ENCODE measurements at places on chromosomes 4 and X. TPM values are rescaled to one million over a fixed set of nuclear protein-coding genes. Genes with fewer than 3 reads are reported as not detected.

- H3K4me3 ChIP-seq = no peak overlapping the region
- H3K36me3 ChIP-seq = no peaks in the 10 kb centered on the region
- DNase-seq = no peak
- no peaks in the 10 kb centered on the region for H3K4me1 ChIP-seq
Observed at GRCh38 chr4:141346144-141346543, 125.4 kb downstream of the ZNF330 start.

TCEAL8 gene
- total RNA-seq = 49.7 TPM

TMEM271 gene
- not detected for total RNA-seq

TFE3 gene
- total RNA-seq = 47.3 TPM

GRCh38 chr4:106314960-106315359 is 1.0 kb downstream of the TBCK start:
- no peak overlapping the region for H3K27ac ChIP-seq
- H3K4me3 ChIP-seq = peak overlapping the region; percentile 99
- DNase-seq = no peak
- no peaks in the 10 kb centered on the region for H3K36me3 ChIP-seq
- no peaks in the 10 kb centered on the region for H3K27me3 ChIP-seq

DNA sequence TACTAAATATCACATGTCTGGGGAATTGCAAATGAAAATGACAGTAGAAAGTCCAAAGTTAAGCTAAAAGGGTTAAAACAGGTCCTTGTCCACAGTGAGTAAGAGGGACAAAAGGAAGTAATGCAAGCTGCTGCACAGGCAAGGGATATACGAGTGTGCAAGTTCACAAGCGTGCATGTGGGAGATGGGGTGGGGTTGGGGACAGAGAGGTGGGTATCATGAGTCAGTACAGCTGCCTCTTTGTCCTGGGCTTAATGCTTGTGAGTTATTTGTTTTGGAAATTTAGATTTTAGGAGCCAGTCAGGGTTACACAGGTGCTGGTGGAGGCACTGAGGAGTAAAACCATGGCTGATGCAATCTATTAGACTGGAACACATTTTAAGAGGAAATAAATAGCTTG is 3.3 kb upstream of the GPRASP2 start:
- no peak overlapping the region for H3K4me3 ChIP-seq
- DNase-seq = no peak
- H3K4me1 ChIP-seq = no peaks in the 10 kb centered on the region
- H3K27ac ChIP-seq = no peak overlapping the region
- H3K36me3 ChIP-seq = no peaks in the 10 kb centered on the region

DNA sequence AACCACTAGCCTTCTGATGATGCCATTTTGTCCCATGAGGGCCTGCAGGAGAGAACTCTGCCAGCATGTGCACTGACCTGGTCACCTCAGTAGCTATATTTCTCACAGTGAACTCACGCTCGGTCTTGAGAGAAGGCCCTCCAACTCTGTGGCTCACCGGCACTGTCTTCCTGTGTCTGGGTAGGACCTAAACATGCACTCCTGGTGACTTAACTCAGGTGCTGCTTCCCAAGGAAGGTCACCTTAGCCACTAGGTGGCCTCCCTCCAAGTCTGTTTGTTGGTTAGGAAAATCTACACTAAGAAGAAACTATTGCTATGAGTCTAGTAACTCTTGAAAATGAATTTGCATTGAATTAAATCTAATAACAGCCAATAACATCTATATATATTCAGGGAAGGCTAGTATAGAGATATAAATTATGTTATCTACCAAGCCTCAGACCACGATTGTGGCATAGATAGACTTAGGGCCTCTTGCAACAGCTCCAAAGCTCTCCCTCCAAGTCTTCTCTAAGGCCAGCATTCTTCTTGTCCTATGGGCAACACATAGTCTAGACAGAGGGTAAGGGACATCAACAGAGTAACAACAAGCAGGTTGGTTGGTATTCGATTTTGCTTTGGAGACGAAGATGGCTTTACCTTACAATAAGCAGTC is 24.7 kb downstream of the TLR10 start:
- no peak for DNase-seq
- no peak overlapping the region for H3K27ac ChIP-seq
- H3K4me3 ChIP-seq = no peak overlapping the region

GRCh38 chr4:157291071-157291470 is 70.5 kb downstream of the GRIA2 start:
- H3K27ac ChIP-seq = no peak overlapping the region
- no peaks in the 10 kb centered on the region for H3K4me1 ChIP-seq
- H3K36me3 ChIP-seq = no peaks in the 10 kb centered on the region
- no peak overlapping the region for H3K4me3 ChIP-seq

DNA sequence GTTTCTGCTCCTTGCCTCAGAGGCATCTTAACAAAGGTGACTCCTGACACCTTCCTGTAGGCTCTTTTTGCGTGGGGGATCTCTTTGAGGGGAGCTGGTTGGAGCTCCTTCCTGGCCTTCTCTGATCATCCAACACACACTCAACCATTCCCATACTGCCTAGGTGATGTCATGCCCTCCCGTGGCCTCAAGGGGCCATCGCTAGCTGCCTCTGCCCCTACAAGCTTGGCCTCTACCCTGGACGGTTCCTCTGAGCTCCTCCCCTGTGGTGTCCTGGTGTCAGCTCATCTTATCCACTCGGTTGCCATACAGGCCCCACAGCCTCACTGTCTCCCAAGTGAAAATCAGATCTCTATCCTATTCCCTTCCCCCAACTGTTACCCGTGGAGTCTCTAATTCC is 13.7 kb upstream of the ZNF185 start:
- no peak overlapping the region for H3K4me3 ChIP-seq
- H3K27me3 ChIP-seq = no peaks in the 10 kb centered on the region
- DNase-seq = no peak

DNA sequence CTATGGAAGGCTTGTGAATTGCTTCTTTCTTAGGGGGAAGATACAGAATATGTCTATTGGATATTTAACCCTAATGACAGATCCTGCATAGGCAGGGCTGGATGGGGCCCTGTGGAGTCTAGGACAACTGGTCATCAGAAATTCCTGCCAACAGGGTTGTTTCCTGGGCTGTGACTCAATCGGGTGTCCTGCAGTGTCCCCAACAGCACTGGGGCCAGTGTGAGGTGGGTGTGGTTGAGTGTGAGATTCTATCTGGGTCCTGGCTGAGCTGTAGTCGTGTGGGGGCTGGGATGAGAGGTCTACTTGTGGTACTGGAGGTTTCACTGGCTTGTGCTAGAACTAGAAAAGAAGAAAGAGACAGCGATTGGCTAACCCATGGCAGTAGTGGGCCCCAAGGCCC is 87.3 kb upstream of the WDR1 start:
- DNase-seq = no peak
- H3K36me3 ChIP-seq = no peaks in the 10 kb centered on the region
- no peaks in the 10 kb centered on the region for H3K27me3 ChIP-seq

DNA sequence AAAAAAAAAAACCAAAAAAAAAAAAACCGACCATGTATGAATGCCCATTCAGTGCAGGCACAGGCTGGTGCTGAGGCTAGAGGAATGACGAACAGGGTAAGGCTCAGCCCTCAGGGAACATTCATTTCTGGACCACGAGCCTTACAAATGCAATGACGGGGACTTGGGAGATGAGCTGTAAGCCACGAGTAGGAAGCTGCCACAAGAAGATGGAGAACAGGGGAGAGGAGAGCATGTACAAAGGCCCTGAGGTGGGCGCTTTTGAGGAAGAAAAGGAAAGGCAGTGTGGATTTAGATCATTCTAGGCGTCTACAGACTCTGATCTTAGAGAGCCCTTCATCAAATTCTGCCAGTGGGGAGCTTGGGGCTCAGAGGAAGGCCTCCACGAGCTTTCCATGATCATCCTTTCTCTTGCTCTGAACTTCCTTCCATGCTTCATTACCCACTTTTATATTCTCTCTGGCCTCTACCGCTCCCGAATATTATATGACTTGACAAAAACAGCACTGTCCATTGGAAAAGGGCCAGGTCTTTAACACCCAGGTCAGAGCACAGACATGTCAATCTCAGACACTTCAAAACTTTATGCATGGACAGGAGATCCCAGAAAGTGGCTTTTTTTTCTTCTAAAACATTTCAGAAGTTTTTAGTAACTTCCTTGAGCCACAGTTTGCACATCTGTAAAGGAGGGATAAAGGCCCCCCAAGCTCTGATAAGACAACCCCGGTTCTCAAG is 3.3 kb upstream of the ZNF518B start:
- no peak overlapping the region for H3K4me3 ChIP-seq
- no peaks in the 10 kb centered on the region for H3K4me1 ChIP-seq
- H3K36me3 ChIP-seq = no peaks in the 10 kb centered on the region
- no peak for DNase-seq
- H3K27me3 ChIP-seq = peaks cover 6% of the 10 kb centered on the region
- H3K27ac ChIP-seq = no peak overlapping the region

DNA sequence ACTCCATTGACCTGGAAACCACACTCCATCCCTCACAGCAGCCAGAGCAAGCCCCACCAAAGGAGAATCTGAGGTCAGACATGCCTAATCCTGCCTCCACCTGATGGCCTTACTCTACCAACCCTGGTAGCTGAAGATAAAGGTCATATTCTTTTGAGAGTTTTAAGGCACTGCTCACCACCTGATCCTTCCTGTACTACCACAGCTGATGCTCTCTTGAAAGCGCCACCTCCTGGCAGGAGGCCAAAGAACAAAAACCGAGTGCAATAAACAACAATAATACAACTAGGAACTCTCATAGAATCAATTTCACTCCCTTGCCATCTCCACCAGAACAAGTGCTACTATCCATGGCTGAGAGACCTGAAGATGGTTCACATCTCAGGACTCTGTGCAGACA is 301.6 kb downstream of the NAF1 start:
- no peaks in the 10 kb centered on the region for H3K27me3 ChIP-seq
- no peak overlapping the region for H3K4me3 ChIP-seq
- DNase-seq = no peak

HGFAC gene
- total RNA-seq = 1.6 TPM

SHROOM2 gene
- 11.8 TPM for total RNA-seq

SPIN2B gene
- total RNA-seq = 13.7 TPM

DNA sequence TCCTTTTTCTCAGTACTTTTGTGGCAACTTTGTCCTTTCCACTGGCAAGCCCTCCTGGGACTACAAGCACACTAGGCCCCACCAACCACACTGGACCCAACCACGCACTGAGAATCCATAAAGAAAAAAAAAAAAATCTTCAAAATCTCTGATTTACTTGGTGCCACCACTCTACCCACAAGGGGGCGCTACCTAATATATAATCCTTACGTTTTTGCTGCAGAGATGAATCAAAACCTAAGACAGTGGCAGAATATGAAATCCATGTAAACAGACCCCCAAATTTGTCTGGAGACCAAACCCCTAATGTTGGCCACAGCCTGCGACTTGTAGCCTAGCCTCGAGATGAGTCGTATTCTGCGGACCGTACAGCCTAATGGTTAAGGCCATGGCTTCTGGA is 63.5 kb upstream of the ARHGAP36 start:
- no peak for DNase-seq
- no peak overlapping the region for H3K27ac ChIP-seq
- no peaks in the 10 kb centered on the region for H3K4me1 ChIP-seq
- H3K27me3 ChIP-seq = peaks cover 5% of the 10 kb centered on the region
- no peak overlapping the region for H3K4me3 ChIP-seq

GRCh38 chrX:120014354-120015130 is 62.9 kb downstream of the RHOXF2B start:
- no peak overlapping the region for H3K27ac ChIP-seq
- H3K4me3 ChIP-seq = no peak overlapping the region
- peaks cover 28% of the 10 kb centered on the region for H3K27me3 ChIP-seq
- H3K36me3 ChIP-seq = no peaks in the 10 kb centered on the region

SSX3 gene
- total RNA-seq = not detected

DNA sequence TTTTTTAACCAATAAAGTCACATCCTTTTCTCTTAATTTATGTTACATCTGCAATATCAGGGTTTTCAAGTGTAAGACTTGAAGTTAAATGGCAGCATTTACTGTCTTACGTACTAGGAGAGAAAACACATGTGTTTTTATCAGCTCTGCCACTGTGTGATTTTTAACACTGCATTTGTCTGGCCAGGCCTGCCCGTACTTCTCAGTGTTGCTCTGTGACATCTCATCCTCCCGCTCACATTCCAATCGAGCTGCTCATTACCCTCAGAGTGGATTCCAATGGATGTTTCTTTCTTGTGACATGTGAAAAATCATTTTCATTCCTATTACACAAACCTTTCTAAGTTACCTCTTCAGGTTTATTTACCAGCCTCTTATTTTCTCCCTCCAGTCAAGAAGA is 420.3 kb downstream of the FAT4 start:
- no peaks in the 10 kb centered on the region for H3K27me3 ChIP-seq
- no peak overlapping the region for H3K4me3 ChIP-seq
- H3K36me3 ChIP-seq = no peaks in the 10 kb centered on the region
- peaks cover 3% of the 10 kb centered on the region for H3K4me1 ChIP-seq
- DNase-seq = no peak

- no peak for DNase-seq
- H3K4me3 ChIP-seq = no peak overlapping the region
- no peaks in the 10 kb centered on the region for H3K36me3 ChIP-seq
- no peaks in the 10 kb centered on the region for H3K4me1 ChIP-seq
- H3K27ac ChIP-seq = peak overlapping the region; percentile 5
- no peaks in the 10 kb centered on the region for H3K27me3 ChIP-seq
Observed at GRCh38 chrX:154542723-154543424, 3.8 kb downstream of the G6PD start.

GRCh38 chr4:107192601-107193000 is 156.5 kb upstream of the DKK2 start:
- no peak overlapping the region for H3K27ac ChIP-seq
- no peaks in the 10 kb centered on the region for H3K36me3 ChIP-seq
- no peaks in the 10 kb centered on the region for H3K27me3 ChIP-seq
- H3K4me3 ChIP-seq = no peak overlapping the region
- DNase-seq = no peak
- no peaks in the 10 kb centered on the region for H3K4me1 ChIP-seq

- H3K4me1 ChIP-seq = peaks cover 2% of the 10 kb centered on the region
- no peak overlapping the region for H3K27ac ChIP-seq
- H3K27me3 ChIP-seq = no peaks in the 10 kb centered on the region
- H3K4me3 ChIP-seq = no peak overlapping the region
- DNase-seq = no peak
Observed at GRCh38 chr4:11469650-11470437, 41.1 kb upstream of the HS3ST1 start.

RASSF6 gene
- total RNA-seq = 8.8 TPM

NPFFR2 gene
- not detected for total RNA-seq

- H3K4me3 ChIP-seq = no peak overlapping the region
- H3K36me3 ChIP-seq = no peaks in the 10 kb centered on the region
- H3K4me1 ChIP-seq = no peaks in the 10 kb centered on the region
- no peaks in the 10 kb centered on the region for H3K27me3 ChIP-seq
- no peak for DNase-seq
- H3K27ac ChIP-seq = no peak overlapping the region
Observed at GRCh38 chrX:5936438-5936837, 292.2 kb downstream of the NLGN4X start.

OPN1MW gene
- not detected for total RNA-seq

SGCB gene
- 43.9 TPM for total RNA-seq

DNA sequence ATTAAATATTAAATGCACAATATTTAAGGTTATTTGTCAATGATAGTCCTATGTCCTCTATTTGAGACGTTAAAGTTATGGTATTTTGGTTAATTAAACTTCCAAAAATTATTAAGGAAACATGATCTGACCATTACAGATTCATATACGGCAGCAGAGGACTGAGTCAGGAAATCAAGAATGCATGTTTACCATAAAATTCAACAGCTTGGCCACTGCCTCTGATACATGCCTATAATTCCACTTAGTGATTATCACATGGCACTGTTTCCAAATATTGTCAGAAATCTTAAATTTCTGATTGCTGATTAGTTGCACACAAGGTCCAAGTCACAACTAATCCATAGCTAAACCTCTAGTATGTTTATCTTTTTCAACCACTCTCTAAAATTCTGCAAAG is 232.2 kb upstream of the UGT8 start:
- no peaks in the 10 kb centered on the region for H3K27me3 ChIP-seq
- H3K4me1 ChIP-seq = no peaks in the 10 kb centered on the region
